ENCODE measurements at places on chromosomes 7 and 10. TPM values are rescaled to one million over a fixed set of nuclear protein-coding genes. Genes with fewer than 3 reads are reported as not detected.

POM121C gene
- 12.1 TPM for total RNA-seq

GRCh38 chr7:30708983-30709382 is 26.7 kb upstream of the CRHR2 start:
- no peaks in the 10 kb centered on the region for H3K4me1 ChIP-seq
- no peak overlapping the region for H3K4me3 ChIP-seq
- no peak for DNase-seq
- H3K27ac ChIP-seq, result no peak overlapping the region
- no peaks in the 10 kb centered on the region for H3K27me3 ChIP-seq

UCMA gene
- not detected for total RNA-seq

CAMK2B gene
- total RNA-seq, result 3.2 TPM

DNA sequence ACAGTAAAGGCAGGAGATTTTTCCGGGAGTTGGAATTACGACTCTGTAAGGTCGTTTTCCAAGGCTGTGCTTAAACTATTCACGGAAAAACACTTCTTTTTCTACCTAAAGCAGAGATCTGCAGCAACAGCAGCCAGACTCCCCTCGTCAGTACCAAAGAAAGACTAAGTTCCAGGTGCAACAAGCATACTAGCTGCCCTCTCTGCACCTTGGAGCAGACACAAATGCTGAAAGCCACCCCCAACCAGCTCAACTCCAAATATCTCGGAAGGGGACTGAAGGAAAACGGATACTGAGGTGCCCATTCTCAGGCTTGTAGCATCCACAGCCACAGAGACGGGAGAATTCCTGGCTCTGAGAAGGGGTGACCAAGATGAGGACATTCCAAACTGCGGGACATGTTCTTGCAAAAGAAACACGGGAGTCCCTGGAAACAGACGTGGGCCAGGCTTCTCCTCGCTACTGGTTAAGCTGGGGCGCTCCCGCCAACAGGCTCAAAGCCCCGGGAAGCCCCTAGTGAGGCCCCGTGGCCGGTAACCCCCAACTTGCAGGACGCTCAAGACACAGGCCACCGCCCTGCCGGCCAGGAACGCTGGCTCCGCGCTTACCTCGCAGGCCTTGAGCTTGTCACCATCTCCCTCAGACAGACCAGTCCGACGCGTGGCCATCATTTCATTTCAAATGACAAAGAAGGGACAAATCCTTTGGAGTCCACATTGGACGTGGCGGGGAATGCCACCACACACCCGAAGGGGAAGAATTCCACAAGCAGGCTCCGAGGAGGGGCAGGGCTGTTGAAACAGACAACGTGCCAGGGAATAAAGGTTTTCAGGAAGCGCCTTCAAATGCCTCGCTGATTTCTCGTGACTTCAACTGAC is 2.2 kb downstream of the ARHGAP21 start:
- H3K27ac ChIP-seq, result peak overlapping the region; percentile 97
- H3K27me3 ChIP-seq, result no peaks in the 10 kb centered on the region
- DNase-seq, result no peak
- H3K4me1 ChIP-seq, result peaks cover 23% of the 10 kb centered on the region
- H3K36me3 ChIP-seq, result no peaks in the 10 kb centered on the region
- peak overlapping the region; percentile 75 for H3K4me3 ChIP-seq

NKX1-2 gene
- not detected for total RNA-seq

DNA sequence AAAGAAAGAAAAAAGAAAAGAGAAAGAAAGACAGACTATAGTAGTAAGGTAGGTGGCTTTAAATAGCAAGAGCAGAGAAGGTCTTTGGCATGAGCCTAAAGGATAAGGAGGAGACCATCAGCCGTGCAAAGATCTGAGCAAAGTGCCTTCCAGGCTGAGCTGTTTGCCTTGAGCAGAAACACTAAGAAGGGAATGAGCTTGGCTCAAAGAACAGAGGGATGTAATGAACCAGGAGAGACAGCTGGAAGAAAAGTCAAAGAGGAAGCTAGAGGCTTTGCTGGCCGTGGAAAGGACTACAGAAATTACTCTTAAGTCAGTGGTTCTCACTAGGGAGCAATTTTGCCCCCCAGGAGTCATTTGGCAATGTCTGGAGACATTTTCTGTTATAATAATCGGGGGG is 228.6 kb downstream of the FGFR2 start:
- DNase-seq, result no peak
- H3K36me3 ChIP-seq, result no peaks in the 10 kb centered on the region
- H3K27me3 ChIP-seq, result no peaks in the 10 kb centered on the region
- H3K27ac ChIP-seq, result no peak overlapping the region
- H3K4me1 ChIP-seq, result no peaks in the 10 kb centered on the region

GRCh38 chr7:92717993-92718716 is 118.2 kb downstream of the CDK6 start:
- no peaks in the 10 kb centered on the region for H3K27me3 ChIP-seq
- H3K4me3 ChIP-seq, result peak overlapping the region; percentile 71
- peak; percentile 81 for DNase-seq
- peaks cover 14% of the 10 kb centered on the region for H3K4me1 ChIP-seq
- H3K36me3 ChIP-seq, result no peaks in the 10 kb centered on the region
- peak overlapping the region; percentile 92 for H3K27ac ChIP-seq

DNA sequence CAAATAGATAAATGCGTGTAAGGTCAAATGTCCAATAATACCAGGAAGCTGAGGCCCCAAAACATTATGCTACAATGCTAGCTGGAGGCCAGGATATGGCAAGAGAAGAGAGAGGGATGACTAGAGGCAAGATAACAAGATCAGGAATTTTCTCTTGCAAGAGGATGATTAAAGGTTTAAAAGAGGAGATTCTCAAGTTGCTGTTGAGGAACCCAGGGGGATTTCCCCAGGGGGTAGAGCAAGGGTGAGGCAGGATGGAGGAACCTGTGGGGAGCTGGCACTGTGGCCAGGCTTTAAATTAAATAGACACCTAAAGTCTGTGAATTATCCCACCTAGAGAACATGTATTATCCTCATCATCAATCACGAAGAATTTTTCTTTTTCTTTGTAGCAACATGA is 3.4 kb upstream of the TAS2R60 start:
- no peak for DNase-seq
- H3K36me3 ChIP-seq, result no peaks in the 10 kb centered on the region
- H3K27ac ChIP-seq, result no peak overlapping the region

- no peaks in the 10 kb centered on the region for H3K27me3 ChIP-seq
- H3K27ac ChIP-seq, result no peak overlapping the region
- no peaks in the 10 kb centered on the region for H3K4me1 ChIP-seq
- DNase-seq, result no peak
- H3K4me3 ChIP-seq, result no peak overlapping the region
These were observed 74.1 kb downstream of the RUNDC3B start for GRCh38 chr7:87702326-87702725.

GRCh38 chr7:121579639-121580038 is 183.5 kb upstream of the FAM3C start:
- no peak for DNase-seq
- H3K4me3 ChIP-seq, result no peak overlapping the region

GRCh38 chr7:142817506-142817905 is 37.4 kb upstream of the EPHB6 start:
- no peaks in the 10 kb centered on the region for H3K27me3 ChIP-seq
- H3K36me3 ChIP-seq, result no peaks in the 10 kb centered on the region
- H3K4me1 ChIP-seq, result no peaks in the 10 kb centered on the region
- no peak overlapping the region for H3K4me3 ChIP-seq
- DNase-seq, result no peak

LAMB1 gene
- total RNA-seq, result 198 TPM

FAM237B gene
- total RNA-seq, result not detected

GRCh38 chr10:122559228-122559627 is 1.3 kb upstream of the DMBT1 start:
- H3K4me1 ChIP-seq, result no peaks in the 10 kb centered on the region
- no peak overlapping the region for H3K4me3 ChIP-seq
- H3K27me3 ChIP-seq, result no peaks in the 10 kb centered on the region
- no peak overlapping the region for H3K27ac ChIP-seq
- H3K36me3 ChIP-seq, result no peaks in the 10 kb centered on the region
- peak; percentile 34 for DNase-seq

GRCh38 chr7:158885624-158886023 is 29.3 kb downstream of the DYNC2I1 start:
- H3K4me3 ChIP-seq, result no peak overlapping the region
- no peak overlapping the region for H3K27ac ChIP-seq

- no peak overlapping the region for H3K27ac ChIP-seq
- H3K4me3 ChIP-seq, result no peak overlapping the region
- no peaks in the 10 kb centered on the region for H3K27me3 ChIP-seq
- DNase-seq, result no peak
These were observed 418.2 kb downstream of the TYW1 start for GRCh38 chr7:67414858-67415257.

DNA sequence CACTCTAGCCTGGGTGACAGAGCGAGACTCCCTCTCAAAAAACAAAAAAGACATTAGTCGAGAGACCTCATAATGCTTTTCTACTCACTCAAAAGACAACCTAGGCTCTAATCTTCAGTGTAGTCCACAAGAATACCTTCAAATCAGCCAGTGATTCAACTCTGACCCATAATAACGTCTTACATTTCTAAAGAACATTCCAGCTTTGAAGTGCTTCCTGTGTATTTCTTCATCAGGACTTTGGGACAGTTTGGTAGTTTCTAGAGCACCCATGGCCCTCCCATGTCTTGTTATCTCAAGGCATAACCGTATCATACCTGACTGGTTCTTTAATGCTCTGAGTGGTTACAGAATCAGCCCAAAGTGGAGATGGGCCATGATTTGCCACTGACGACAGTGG is 221.3 kb downstream of the SKIDA1 start:
- DNase-seq, result no peak
- no peak overlapping the region for H3K4me3 ChIP-seq
- no peaks in the 10 kb centered on the region for H3K4me1 ChIP-seq
- no peaks in the 10 kb centered on the region for H3K27me3 ChIP-seq
- no peak overlapping the region for H3K27ac ChIP-seq

MARVELD1 gene
- 43.7 TPM for total RNA-seq

DNA sequence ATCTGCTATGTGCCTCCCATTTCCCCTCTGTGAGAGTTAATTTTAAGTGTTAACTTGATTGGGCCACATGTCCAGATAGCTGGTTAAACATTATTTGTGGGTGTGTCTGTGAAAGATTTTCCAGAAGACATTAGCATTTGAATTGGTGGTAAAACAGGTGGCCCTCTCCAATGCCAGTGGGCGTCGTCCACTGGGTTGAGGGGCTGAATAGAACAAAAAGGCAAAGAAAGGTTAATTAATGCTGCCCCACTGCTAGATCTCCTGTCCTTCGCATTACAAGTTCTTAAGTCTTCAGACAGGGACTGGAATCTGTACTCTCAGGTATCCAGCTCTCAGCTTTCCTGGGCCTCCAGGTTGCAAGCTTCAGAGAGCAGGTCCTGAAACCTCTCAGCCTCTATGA is 1160.9 kb upstream of the LRRN3 start:
- H3K4me1 ChIP-seq, result no peaks in the 10 kb centered on the region
- no peaks in the 10 kb centered on the region for H3K36me3 ChIP-seq
- no peak overlapping the region for H3K4me3 ChIP-seq
- H3K27me3 ChIP-seq, result no peaks in the 10 kb centered on the region

GRCh38 chr7:132491391-132491945 is 84.8 kb downstream of the PLXNA4 start:
- no peak overlapping the region for H3K4me3 ChIP-seq
- no peaks in the 10 kb centered on the region for H3K36me3 ChIP-seq
- H3K27ac ChIP-seq, result no peak overlapping the region

TMEM139 gene
- 11.5 TPM for total RNA-seq

- no peaks in the 10 kb centered on the region for H3K36me3 ChIP-seq
- no peak overlapping the region for H3K27ac ChIP-seq
- H3K27me3 ChIP-seq, result no peaks in the 10 kb centered on the region
- H3K4me1 ChIP-seq, result no peaks in the 10 kb centered on the region
- DNase-seq, result no peak
These were observed 102.7 kb downstream of the NRP1 start for GRCh38 chr10:33231621-33232350.

DNA sequence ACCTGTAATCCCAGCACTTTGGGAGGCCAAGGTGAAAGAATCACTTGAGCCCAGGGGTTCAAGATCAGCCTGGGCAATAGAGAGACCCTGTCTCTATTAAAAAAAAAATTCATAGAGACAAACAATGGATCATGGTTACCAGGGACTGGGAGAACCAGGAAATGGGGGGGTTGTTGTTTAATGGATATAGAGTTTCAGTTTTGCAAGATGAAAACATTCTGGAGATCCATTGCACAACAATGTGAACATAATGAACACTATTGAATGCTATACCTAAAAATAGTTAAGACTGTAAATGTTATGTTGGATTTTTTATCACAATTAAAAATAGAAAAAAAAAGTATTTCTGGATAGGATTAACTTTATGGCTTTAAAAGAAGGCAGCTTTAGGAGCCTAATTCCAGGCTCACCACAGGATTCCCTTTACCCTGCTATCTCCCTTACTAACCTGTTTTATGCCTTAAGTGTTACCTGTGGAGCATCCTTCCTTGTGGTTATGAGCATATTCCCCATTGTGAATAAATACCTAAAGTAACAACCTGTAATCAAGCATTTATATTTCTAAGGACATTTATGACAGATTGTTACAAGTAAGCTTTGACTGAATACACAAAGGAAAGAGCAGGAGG is 45.1 kb upstream of the SGCE start:
- no peak overlapping the region for H3K27ac ChIP-seq
- H3K4me1 ChIP-seq, result peaks cover 3% of the 10 kb centered on the region
- no peak overlapping the region for H3K4me3 ChIP-seq
- no peaks in the 10 kb centered on the region for H3K36me3 ChIP-seq
- no peak for DNase-seq

DNA sequence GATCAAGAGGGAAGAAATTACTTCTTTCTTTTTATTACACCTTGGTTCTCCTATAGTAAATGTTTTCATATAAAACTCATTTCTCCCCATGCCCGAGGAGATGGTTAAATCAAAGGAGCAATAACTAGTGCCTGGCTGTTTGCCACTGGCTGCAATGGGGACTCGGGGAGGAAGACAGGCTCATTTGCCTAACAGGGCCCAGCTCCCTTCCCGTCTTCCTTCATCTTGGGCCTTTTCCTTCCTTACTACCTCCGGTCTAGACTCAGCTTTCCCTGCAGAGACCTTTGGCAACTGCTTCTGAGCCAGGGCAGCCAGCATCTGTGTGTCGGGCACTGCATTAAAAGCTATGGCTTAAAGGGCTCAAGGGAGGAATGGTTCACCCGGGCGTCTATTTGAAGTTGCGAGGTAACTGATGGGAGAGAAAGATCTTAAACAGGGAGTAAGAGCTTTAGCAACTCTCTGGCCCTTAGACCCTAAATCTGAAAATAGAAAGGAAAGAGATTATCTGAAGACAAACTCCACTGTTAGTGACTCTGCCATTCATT is 63.5 kb downstream of the CALD1 start:
- H3K4me1 ChIP-seq, result peaks cover 17% of the 10 kb centered on the region
- H3K27ac ChIP-seq, result peak overlapping the region; percentile 58
- peaks cover 26% of the 10 kb centered on the region for H3K36me3 ChIP-seq
- H3K27me3 ChIP-seq, result no peaks in the 10 kb centered on the region
- peak overlapping the region; percentile 36 for H3K4me3 ChIP-seq
- DNase-seq, result no peak

DNA sequence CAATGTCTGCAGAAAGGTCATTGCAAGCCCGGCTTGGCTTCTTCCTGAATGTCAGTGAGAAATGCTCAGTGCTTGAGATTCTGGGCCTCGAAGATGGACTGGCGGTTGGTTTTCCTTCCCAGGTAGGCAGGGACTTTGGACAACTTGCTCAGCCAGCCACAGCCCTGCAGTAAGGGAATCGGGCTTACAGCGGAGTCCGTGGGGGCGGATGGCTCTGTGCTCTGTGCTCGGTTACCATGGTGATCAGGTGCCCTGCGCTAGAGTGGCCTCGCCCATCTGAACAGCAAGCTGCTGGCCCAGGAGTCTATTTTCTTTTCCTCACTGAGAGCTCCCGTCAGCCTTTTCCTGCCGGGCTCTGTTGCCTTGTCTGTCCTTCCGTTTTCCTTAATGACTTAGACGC is 77.8 kb upstream of the SH2B2 start:
- no peaks in the 10 kb centered on the region for H3K27me3 ChIP-seq
- no peaks in the 10 kb centered on the region for H3K4me1 ChIP-seq
- no peak overlapping the region for H3K4me3 ChIP-seq
- H3K27ac ChIP-seq, result no peak overlapping the region

RNF32 gene
- 0.32 TPM for total RNA-seq

LFNG gene
- total RNA-seq, result 102 TPM
